ENCODE measurements at places on chromosomes 7 and 10.

- DNase-seq: no peak
Measured at GRCh38 chr10:131654471-131655087, 246.2 kb upstream of the PPP2R2D start.

DNA sequence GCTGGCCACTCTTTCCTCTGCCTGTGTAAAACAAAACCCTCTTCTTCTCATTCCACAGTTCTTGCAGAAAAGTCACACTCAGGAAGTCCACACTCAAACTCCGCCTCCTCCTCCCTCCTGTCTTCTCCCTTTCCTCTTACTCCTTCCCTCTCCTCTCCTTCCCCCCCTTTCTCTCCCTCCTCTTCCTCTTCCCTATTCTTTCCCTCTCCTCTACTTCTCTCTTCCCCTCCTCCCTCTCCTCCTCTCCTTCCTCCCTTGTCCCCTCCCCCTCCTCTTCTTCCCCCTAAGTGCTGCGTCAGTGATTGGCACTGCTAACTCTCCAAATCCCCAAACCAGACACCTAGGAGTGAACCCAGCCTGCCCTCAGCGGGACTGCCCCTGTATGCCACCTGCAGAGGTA is 67.0 kb downstream of the ZNF467 start:
- DNase-seq: no peak

- no peak for DNase-seq
Measured at GRCh38 chr7:38312821-38313220, 39.4 kb upstream of the TARP start.

GRCh38 chr10:113753020-113753692 is 1.7 kb downstream of the PLEKHS1 start:
- no peak for DNase-seq

DNA sequence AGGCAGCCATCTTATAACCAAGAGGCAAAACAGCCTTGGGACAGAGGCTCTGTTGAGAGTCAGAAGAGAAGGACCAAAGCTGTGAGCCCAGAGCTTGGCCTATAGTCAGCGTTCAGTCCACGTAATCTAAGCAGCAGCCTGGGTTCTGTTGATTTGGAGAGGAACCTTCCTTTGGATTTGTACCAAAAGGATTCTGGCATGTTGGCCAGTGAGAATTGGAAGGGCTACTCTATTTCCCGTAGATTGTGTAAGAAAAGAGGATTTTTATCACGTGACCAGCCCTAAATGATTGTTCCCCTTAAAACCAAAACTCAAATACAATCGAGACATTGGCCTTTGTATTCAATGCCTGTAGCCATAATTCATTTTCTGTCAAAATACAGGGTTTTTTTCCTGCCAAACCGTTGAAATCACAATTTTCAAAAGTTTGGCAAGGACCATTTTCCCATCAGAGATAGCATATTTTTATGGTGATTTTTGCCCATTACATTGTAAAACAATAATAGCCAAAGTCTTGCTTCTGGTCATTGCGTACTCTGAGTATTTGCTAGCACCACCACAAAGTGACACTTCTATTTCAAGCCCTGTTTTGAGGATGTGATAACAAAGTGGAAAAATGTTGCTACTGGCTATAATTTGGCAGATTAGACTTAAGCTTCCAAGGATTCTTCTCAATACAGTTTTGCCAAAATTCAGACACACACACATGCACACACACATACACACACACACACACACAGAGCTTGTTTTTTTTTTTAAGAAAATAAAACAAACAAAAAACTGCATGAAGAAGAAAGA is 23.1 kb upstream of the BMPER start:
- no peak for DNase-seq

DNA sequence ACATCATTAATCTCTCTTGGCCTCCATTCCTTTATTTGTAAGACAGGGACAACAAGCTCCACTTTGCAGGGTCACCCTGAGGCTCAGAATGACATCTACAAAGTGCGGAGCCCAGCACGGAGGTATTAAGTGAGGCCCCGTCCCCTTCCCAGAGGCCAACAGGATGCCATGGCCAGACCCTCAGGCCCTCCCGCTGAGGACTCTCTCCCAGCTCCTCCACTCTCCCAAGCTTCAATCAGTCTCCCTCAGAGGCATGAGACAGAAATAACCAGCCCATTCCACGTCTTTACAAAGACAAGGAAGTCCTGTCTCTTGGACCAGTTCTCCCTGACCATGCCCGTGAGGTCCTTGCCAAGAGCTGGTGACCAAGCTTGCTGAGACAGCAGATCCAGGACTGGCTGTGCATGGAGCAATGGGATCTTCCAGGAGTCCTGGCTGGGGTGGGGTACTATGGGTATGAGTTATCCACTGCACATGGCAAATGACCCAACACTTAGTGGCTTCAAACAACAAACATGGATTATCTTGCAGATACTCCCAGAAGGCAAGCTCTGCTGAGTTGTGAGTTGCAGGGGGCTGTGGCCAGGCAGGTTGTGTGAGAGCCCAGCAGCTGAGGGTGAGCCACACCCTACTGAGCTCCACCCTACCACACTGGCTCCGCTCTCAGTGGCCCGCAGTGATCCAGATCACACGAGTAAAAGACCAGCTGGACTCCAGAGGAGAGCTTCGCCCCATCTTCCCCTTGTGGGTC is 4.3 kb upstream of the PPIF start:
- no peak for DNase-seq

DNA sequence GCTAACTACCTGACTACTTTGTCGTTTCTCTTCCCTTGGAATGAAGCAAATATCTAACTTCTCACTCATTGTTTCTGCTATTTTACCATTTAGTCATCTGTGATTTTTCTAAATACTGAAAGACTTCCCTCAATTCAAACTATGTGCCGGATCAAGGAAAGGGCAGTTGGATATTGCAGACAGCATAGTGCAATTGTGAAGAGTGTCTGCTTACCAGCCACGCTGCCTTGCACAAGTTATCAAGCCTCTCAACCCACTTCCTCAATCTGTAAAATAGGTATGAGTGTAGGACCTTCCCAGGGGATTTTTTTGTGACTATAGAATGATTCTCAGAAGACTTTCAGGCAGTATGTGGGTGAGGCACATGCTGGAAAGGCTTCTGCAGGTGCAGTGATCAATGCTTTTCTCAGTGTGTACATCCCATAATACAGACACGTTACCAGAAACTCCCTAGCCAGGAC is 54.3 kb downstream of the EGFR start:
- no peak for DNase-seq

GRCh38 chr10:43806831-43807640 is 158.4 kb upstream of the ZNF32 start:
- DNase-seq: no peak

GRCh38 chr7:77184463-77184862 is 15.2 kb downstream of the FGL2 start:
- DNase-seq: no peak

GRCh38 chr7:104584620-104585019 is 256.2 kb downstream of the LHFPL3 start:
- DNase-seq: no peak

DNA sequence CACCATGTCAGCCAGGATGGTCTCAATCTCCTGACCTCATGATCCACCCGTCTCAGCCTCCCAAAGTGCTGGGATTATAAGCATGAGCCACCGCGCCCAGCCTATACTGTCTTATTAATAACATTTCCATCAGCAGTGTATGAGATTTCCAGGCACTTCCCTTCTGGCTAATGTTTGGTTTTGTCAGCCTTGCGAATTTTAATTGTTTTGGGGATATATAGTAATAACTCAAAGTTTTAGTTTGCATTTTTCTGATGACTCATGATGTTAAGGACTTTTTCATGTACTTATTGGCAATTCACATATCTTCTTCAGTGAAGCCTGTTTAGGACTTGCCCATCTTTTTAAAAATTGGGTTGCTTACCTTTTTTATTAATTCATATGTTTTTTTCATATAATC is 76.0 kb downstream of the TMEM270 start:
- DNase-seq: no peak

- DNase-seq: no peak
Measured at GRCh38 chr10:100345570-100346330, 1.3 kb upstream of the SCD start.

DNA sequence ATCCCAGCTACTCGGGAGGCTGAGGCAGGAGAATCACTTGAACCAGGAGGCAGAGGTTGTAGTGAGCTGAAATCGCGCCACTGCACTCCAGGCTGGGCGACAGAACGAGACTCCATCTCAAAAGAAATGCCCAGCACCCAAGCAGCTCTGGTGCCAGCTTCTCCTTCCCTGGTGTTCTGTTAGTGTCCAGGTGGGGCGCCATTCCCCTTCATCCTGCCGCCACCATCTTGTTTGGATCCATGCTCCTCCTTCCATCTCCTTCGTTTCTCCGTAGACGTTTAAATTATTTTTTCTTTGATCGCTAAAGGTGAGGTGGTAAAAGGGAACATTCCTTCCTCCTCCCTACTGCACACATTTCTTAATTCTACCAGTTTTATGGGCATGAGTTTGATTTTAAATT is 30.3 kb downstream of the PROSER2 start:
- DNase-seq: no peak

DNA sequence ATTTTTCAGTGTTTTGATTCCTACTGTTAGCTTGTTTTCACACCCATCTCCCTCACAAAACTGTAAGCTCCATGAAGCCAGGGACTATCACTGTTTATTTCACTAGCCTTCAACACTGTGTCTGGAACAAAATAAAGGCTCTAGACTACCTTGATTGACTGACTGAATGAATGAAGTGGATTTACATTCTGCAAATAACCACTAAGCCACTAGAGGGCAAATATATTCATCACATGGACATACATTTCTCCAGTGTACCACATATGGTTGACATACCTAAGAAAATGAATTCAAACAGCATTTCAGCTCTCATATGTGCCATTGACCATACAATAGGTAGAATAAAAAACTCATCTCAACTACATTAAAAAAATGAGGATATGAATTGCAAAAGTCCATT is 185.9 kb downstream of the RAB11FIP2 start:
- no peak for DNase-seq

DNA sequence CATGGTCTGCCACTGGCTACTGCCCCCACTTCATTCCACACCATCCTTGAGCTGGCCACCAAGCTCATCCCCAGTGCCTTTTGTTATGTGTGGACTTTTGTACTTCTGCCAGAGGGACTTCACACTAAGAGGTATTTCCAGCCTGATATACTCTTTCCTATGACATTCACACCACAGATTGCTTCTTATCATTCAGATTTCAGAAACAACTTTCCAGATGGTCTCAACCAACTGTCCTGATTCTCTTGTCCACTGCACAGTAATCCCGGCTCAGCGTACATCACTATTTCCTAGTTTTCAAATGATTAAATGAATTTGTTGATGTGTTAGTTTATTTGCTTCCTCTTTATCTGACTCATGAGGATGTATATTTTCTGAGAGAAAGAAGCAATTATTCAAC is 7.1 kb downstream of the CDC14C start:
- DNase-seq: no peak

- DNase-seq: no peak
Measured at GRCh38 chr10:102269017-102269416, 23.7 kb downstream of the GBF1 start.

DNA sequence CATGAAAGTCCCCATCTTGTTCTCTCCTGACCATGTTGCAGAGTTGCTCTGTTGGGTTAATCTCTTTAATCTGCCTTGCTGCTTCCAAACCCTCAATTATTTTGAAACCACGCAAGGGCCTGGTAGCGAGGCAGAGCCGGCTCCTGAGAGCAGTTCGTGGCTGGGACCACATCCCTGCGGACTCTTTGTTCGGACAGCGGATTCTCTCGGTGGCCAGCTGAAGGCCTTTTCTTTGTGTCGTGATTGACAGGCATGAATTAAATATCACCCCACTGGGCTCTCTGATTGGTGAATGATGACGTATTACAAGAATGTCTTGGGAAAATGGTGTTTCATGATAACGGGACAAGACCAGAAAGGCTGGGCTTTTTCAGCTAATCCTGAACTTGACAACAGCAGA is 66.9 kb upstream of the ARHGAP21 start:
- DNase-seq: no peak

DNA sequence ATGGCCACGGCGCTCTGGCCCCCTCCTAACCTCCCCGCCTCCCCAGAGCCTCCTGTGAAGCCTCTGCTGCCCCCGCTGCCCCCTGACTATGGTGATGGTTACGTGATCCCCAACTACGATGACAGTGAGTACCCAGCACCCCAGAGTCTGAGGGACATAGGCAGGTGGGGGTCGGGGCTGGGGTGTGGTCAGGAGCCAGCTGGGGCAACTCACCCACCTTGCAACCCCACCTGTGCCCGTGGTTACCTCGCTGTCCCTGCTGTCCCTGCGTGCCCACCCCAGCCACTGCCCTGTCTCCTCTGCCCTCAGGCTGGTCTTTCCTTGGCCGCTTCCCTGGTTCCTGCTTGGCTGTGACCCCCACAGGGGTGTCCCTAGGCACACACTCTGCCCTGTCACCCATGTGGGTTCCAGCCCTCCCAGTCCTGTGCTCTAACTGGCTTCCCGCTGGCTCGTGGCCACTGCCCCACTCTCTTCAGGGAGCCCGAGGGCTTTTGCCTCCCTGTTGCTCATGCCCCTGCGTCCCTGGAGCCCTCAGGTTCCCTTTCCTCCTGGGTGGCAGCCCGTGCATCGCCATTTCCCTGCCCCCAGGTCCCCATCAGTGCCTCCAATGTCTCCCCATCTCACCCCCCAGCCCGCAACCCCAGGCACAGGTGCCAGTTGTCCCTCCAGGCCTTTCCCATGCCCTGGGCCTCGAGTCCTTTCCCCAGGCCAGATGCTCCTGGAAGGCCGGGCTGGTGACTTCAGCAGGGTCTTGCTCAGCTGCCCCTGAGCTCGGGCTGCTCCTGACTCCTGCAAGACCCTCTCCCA is 4.0 kb downstream of the AEBP1 start:
- DNase-seq: no peak

GRCh38 chr10:95741807-95742467 is 14.0 kb upstream of the ENTPD1 start:
- DNase-seq: no peak

DNA sequence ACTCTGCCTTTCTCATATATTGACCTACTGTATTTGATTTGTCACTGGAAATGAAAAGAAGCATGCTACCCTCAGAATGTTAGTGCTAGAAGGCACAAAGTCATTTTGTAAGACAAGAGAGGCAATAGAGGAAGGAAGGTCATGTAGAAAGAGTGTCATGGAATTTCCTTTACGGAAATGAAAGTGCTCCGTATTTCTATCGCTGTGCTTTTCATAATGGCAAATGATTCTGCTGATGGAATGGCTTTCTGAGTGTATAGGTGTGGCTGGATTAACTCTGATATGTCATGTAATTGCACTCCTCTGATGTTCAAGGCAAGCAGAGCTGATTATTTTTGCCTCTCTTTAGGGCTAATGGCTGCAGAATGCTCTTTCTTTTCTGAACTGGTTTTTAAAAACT is 15.5 kb upstream of the STEAP4 start:
- DNase-seq: no peak

Measured in stimulated activated CD8-positive, alpha-beta memory T cell treated with anti-CD3 and anti-CD28 coated beads, Interleukin-15, amount 100 ng/mL, for 4 hours (primary cell).